Breast epithelium (tissue), 4 donors: ENCODE measurements at places on chromosomes 2 and 18.

GRCh38 chr2:237731663-237732062 lies 66.9 kb upstream of the RBM44 start:
- DNase-seq, result no peak

DNA sequence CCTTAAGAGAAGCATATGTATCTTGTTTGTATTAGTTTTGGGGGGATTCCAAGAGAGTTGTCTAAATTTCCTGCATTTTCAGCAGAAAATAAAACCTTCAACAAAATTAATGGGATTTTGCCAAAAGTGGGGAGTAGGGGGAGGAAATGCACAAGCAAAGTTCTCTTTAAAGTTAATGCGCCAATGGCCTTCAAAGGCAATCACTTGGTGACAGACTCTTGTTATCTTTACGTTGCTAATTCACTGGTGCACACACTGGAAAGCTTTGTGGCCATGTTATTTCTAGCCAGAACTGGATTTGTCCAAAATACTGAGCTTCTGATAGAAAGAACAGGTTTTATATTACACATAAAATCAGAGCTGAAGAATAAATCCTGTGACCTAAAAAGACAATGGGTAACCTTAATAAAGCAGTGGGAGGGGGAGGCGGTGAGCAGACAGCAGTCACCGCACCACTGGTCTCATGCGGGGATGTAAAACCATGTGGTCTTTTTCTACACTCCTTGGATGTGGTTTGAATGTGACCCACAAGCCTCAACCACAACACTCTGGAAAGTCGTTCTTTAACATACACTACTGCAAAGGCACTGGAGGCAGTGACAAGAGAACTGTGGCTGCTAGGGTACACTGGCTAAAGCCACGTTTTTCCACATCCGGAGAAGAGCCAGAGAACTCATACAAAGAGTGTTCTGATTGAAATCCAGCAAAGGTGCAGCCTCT lies 176.9 kb upstream of the SMAD7 start:
- no peak for DNase-seq

- no peak for DNase-seq
Observed at GRCh38 chr2:65536596-65536995, 104.2 kb upstream of the SPRED2 start.

DNA sequence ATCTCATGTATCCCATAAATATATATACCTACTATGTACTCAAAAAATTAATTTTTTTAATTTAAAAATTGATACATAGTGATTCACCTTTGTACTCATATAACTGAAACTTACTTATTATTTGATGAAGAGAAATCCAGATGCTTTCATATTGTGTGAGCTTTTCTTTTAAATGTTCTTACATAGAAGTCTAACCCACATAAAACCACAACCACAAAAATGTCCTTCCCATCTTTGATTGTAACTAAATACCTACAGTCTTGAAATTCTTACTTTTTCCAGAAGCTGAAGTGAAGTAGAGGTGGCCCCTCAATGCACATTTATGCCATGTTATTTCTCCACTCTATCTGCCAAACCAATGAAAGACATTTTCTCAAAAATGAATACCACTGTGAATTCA lies 117.9 kb upstream of the COL5A2 start:
- DNase-seq, result no peak

DNA sequence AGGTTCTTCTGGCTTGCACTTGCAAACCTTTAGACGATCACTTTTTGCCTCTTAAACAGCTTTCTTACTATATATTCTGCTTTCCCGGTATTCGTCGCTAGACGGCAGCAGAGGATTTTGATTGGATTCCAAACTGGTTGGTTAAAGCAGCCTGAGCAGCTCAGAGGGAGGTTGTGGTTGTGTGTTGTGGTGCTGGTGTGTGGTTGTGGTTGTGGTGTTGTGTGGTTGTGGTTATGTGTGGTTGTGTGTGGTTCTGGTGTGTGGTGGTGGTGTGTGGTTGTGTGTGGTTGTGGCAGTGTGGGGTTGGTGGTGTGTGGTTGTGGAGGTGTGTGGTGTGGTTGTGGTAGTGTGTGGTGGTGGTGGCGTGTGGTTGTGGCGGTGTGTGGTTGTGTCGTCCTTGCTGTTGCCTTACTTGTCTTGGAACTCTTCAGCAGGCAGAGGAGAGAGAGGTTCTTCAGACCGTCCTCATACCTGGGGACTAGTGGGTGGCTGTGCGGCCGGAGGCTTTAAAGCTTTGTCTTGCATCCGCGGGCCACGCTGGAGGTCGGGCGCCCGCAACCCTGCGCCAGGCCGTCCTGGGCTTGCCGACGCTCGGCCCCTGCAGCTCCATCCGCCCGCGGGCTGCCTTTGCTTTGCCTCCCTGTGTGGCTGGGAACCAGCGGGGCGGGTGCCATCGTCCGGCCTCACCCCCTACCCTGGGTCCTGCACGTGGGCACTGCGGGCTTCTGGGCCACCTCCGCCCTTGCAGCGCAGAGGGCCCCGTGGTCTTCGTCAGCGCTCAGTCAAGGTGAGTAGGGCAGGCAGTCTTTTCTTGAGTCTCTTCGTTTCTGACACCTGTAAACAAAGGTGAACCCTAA lies 190.8 kb downstream of the ARHGAP28 start:
- no peak for DNase-seq

- no peak for DNase-seq
Observed at GRCh38 chr2:207041786-207042554, 102.7 kb downstream of the CPO start.

DNA sequence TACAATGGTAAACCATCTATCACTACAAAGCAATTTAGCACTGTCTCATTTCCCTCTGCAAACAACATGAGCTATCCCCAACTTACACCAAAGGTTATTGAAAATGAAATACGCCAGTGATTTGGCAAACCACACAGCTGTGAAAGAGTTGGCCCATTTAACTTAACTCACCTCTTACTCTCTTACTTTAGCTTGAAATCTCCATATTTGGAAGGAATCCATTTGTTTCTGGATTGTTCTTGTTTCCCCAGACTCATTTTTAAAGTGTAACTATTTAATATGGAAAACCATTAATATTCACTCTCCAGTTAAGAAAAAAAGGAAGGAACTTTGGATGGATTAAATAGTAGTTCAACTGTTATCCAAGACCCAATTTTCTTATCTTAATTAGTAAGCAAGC lies 93.7 kb upstream of the TRIB2 start:
- DNase-seq, result no peak

GRCh38 chr2:173663353-173663752 lies 301.8 kb downstream of the SP3 start:
- DNase-seq, result no peak

GRCh38 chr18:69261406-69261805 lies 139.3 kb upstream of the DOK6 start:
- no peak for DNase-seq

GRCh38 chr18:31965316-31965970 lies 22.5 kb upstream of the TRAPPC8 start:
- no peak for DNase-seq

- no peak for DNase-seq
Observed at GRCh38 chr2:231299267-231299666, 96.2 kb upstream of the B3GNT7 start.

DNA sequence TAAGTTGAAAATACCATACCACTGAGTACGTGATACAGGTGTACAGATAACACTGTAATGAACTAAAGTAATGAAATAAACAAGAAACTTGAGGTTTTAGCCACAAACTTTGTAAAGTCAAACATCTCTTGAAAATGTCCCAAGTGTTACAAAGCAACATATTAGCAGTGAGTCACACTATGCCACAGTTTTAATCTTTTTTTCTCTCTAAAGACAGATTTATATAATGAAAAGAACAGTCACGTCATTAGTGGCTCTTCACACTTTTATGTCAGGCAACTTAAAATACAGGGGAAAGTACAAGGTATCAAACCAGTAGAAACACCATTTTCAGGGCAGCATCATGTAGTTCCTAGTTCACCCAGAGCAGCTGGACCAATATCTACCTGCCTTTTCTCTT lies 42.1 kb downstream of the RAPH1 start:
- no peak for DNase-seq
